ENCODE measurements at places on chromosomes 12 and 14. TPM values are rescaled to one million over a fixed set of nuclear protein-coding genes. Genes with fewer than 3 reads are reported as not detected.

- DNase-seq, result peak; percentile 33
- peak overlapping the region; percentile 92 for H3K27ac ChIP-seq
- H3K27me3 ChIP-seq, result no peaks in the 10 kb centered on the region
- no peaks in the 10 kb centered on the region for H3K36me3 ChIP-seq
- H3K4me1 ChIP-seq, result peaks cover 63% of the 10 kb centered on the region
These were observed 1.8 kb downstream of the GLI1 start for GRCh38 chr12:57461276-57461916.

DNA sequence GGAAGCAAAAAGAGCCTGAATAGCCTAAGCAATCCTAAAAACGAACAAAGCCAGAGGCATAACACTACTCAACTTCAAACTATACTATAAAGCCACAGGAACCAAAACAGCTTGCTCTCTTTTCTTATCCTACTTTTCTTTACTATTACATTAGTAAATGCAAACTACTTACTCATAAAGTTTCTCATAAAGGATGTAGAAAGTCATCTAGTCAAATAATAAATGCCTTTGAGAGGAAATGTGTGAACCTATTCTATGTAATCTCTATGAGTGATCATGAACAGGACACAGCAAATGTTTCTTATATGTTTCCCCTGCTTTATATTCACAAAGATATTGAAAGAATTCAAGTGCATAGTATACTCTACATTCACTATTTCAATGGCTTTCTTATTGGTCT, 176.9 kb upstream of the MDGA2 start:
- H3K36me3 ChIP-seq, result no peaks in the 10 kb centered on the region
- DNase-seq, result no peak
- H3K4me1 ChIP-seq, result no peaks in the 10 kb centered on the region

DNA sequence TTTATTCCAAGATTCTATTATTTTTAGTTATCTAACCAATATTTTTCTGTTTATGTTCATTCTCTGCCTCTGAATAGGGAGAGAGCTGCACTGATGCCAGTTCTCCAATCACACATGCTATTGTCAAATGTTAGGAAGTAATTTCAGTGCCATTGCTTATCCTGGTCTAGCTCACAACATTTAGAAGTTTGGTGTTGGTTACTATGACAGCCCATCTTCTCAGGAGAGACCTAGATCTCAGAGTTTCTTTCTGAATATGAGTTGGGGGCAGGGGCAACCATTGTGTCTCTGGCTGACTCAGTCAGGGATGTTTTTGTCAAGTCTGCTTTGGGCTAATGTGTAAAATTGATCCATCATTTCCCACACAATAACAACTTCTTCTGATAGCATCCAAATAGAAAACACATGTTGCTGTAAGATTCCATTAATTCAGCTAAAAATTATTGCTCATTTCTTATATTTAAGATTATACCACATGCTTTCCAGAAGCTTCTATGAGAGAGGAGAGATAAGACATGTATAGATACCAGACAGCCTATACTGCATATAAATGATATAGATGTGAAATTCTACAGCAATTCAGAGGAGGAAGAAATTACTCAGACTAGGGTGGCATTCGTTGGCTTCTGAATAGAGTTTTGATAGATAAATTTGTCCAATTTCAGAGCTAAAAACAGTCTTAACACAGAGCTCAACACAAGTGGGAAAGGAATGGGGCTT, 64.8 kb downstream of the DACT1 start:
- H3K4me1 ChIP-seq, result no peaks in the 10 kb centered on the region
- H3K27me3 ChIP-seq, result no peaks in the 10 kb centered on the region
- no peak for DNase-seq
- no peak overlapping the region for H3K4me3 ChIP-seq

GRCh38 chr14:91685600-91685999, 46.3 kb downstream of the CATSPERB start:
- peaks cover 19% of the 10 kb centered on the region for H3K27me3 ChIP-seq
- H3K4me1 ChIP-seq, result no peaks in the 10 kb centered on the region
- H3K27ac ChIP-seq, result no peak overlapping the region
- no peak for DNase-seq
- H3K36me3 ChIP-seq, result peaks cover 5% of the 10 kb centered on the region

Gene PLD4
- 187 TPM for polyA plus RNA-seq

Data from naive B cell (primary cell).